Pancreas (tissue), 10 donors: ENCODE measurements at places on chromosomes 2 and 18.

GRCh38 chr2:238970553-238971081, 122.7 kb downstream of the TWIST2 start:
- no peak overlapping the region for H3K4me3 ChIP-seq
- no peaks in the 10 kb centered on the region for H3K36me3 ChIP-seq
- H3K27me3 ChIP-seq = no peaks in the 10 kb centered on the region
- no peaks in the 10 kb centered on the region for H3K4me1 ChIP-seq
- no peak overlapping the region for H3K27ac ChIP-seq
- no peak for DNase-seq

DNA sequence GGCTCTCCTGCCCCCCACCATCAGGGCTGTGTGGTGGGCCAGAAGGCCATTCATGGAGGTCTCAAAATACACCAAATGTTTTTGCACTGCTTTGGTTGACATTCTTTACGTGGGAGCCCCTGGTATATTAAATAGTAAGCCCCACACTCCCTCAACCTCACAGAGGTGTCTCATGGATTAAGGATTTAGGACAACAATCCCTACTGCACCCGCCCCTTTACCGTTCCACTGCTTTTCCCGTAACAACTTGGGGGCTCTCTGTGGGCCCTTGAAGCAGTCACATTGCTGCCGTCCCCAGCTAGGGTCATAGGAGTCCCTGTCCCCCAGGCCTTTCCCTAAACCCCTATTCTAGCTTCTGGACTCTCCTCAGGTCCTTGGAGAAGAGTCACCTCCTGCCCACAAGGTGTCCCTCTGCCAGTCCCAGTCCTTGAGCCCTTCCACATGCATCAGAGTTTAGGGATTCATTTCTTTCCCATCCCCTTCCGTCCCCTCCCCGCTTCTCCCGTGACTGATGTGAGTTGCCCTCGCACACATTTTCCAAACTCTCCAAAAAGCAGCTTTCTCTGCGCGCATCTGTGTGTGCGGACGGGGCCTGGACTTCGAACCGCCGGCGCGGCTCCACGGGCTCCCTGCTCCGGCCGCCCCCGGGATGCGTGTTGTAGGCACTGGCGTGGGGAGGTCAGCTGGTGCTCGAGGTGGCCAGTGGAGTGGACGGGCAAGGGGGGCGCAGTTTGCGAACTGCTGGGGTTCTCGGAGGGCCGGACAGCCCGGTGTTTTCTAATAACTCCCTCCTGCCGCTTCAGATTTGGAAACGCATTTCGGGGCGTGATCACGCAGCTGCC, 84.8 kb downstream of the LYPD1 start:
- H3K4me1 ChIP-seq = peaks cover 11% of the 10 kb centered on the region
- no peaks in the 10 kb centered on the region for H3K27me3 ChIP-seq
- no peak overlapping the region for H3K4me3 ChIP-seq

GRCh38 chr18:51153659-51154371, 43.7 kb downstream of the MEX3C start:
- DNase-seq = no peak
- no peak overlapping the region for H3K27ac ChIP-seq
- H3K4me1 ChIP-seq = no peaks in the 10 kb centered on the region

- no peak overlapping the region for H3K27ac ChIP-seq
- no peaks in the 10 kb centered on the region for H3K4me1 ChIP-seq
- no peaks in the 10 kb centered on the region for H3K27me3 ChIP-seq
Observed at GRCh38 chr2:42369532-42370229, 8.7 kb upstream of the COX7A2L start.

DNA sequence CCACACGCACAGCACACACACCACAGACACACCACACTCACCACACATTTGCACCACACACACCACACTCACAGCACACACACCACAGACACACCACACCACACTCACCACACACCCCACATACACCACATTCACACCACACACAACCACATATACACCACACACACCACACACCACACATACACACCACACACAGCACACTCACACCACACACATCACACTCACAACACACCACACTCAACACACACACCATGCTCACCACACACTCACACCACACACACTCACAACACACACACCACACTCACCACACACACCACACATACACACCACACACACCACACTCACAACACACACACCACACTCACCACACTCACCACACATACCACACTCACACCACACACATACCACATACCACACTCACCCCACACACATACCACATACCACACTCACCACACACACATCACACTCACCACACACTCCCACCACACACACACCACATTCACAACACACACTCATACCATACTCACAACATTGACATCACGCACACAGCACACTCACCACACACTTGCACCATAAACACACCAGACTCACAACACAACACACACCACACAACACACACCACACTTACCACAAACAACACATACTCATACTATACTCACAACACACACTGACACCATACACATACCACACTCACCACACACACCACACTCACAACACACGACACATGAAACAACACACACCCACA, 60.0 kb downstream of the SDC1 start:
- no peaks in the 10 kb centered on the region for H3K27me3 ChIP-seq
- no peak for DNase-seq
- H3K27ac ChIP-seq = no peak overlapping the region
- no peaks in the 10 kb centered on the region for H3K36me3 ChIP-seq
- H3K4me3 ChIP-seq = no peak overlapping the region

GRCh38 chr2:70941186-70941585, 5.5 kb downstream of the ATP6V1B1 start:
- no peaks in the 10 kb centered on the region for H3K27me3 ChIP-seq
- no peak overlapping the region for H3K4me3 ChIP-seq
- H3K4me1 ChIP-seq = no peaks in the 10 kb centered on the region
- H3K27ac ChIP-seq = no peak overlapping the region
- no peak for DNase-seq
- no peaks in the 10 kb centered on the region for H3K36me3 ChIP-seq

DNA sequence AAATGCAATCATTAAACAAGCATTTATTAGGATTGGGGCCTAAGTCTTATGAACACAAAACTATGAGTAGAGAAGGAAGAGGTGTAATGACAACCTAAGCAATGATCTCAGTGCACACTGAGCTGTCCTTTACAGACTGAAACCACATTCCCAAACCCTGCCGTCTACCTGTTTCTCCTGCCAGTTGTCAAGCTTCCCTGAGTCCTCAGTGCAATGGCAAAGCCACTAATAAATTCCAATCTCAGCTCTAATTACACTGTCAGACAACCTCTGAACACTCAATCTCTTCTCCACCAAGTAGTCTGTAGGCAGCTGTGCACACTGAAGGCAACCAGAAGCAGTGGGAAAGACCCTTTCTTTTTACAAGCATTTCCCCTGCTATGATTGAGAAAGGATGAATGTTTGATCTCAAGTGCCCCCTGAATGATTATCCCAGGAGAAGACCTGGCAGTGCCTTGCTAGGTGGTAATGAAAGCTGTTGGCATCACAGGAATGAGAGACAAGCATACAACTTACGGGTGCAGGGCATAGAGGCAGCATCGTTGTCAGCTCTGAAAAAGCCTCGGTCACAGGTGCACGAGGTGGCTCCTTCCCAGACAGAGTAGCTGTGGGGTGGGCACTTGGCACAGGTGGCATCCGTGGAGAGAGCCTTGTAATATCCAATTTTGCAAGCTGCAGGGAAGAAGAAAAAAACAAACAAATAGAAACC, 71.4 kb downstream of the EPHA4 start:
- no peaks in the 10 kb centered on the region for H3K4me1 ChIP-seq
- no peaks in the 10 kb centered on the region for H3K27me3 ChIP-seq
- DNase-seq = no peak
- no peak overlapping the region for H3K4me3 ChIP-seq
- H3K27ac ChIP-seq = no peak overlapping the region

DNA sequence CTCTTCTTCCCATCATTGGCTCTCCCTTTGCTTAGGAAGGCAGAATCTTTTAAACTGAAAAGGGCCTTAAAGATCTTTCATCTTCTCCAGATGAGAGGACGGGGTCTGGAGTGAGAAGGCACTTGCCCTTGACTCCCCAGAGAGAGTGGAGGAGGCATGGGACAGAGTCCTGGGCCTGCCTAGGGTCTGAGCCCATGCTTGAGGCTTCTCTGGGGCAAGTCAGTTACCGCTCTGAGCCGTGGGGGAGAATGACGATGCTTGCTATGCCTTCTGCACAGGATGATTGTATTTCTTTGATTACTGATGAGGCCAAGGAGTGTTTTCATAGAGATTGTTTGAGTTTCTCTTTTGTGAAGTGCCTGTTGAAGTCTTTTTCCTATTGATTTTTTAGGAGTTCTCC, 921 bp downstream of the PLB1 start:
- no peaks in the 10 kb centered on the region for H3K27me3 ChIP-seq
- no peaks in the 10 kb centered on the region for H3K4me1 ChIP-seq
- no peak overlapping the region for H3K4me3 ChIP-seq
- no peak for DNase-seq

DNA sequence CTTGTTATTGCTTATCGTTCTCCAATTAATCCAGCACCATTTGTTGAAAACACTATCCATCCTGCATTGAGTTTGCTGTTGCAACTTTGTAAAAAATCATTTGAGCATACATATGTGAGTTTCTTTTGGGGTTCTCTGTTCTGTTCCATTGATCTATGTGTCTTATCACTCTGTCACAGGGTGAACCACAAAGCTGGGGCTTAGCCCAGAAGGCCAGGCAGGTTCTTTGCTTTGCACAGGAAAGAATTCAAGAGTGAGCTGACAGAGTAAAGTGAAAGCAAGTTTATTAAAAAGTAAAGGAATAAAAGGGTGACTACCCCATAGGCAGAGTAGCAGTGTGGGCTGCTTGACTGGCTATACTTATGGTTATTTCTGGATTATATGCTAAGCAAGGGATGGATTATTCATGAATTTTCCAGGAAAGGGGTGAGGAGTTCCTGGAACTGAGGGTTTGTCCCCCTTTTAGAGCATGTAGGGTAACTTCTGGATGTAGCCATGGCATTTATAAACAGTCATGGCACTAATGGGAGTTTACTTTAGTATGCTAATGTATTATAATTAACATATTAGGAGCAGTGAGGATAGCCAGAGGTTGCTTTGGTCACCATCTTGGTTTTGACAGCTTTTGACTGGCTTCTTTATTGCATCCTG, 46.8 kb downstream of the RNF138 start:
- no peaks in the 10 kb centered on the region for H3K36me3 ChIP-seq
- H3K4me1 ChIP-seq = no peaks in the 10 kb centered on the region
- no peak overlapping the region for H3K4me3 ChIP-seq
- no peak for DNase-seq
- H3K27ac ChIP-seq = no peak overlapping the region

GRCh38 chr2:28389399-28390240, 3.0 kb upstream of the FOSL2 start:
- H3K4me3 ChIP-seq = peak overlapping the region; percentile 83
- no peak for DNase-seq
- H3K36me3 ChIP-seq = no peaks in the 10 kb centered on the region
- no peaks in the 10 kb centered on the region for H3K4me1 ChIP-seq
